Colonic mucosa (tissue), 4 donors: ENCODE measurements at places on chromosomes 12 and 14.
A peak's percentile ranks its signal among the peaks of the same experiment; 100 is the strongest.

- DNase-seq, result no peak
Observed at GRCh38 chr12:63900922-63901793, 56.7 kb downstream of the SRGAP1 start.

GRCh38 chr12:29104516-29104915 lies 44.6 kb upstream of the FAR2 start:
- DNase-seq, result no peak

DNA sequence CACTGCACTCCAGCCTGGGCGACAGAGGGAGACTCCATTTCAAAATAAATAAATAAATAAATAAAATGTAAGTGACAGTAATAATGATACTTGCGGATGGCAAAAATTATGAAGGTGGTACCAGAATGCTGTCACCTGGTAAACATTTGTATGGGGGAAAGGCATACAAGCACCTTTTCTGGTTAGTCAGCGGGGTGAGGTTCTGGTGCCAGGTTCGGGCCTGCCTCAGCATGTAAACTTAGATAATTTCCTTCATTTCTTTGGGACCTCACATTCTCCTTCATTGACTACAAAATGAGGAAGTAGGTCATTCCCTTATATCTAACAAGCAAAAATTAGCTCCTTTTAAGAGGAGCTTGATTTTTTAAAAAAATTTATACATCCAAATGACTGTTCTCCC lies 10.8 kb downstream of the VTI1B start:
- DNase-seq, result no peak

DNA sequence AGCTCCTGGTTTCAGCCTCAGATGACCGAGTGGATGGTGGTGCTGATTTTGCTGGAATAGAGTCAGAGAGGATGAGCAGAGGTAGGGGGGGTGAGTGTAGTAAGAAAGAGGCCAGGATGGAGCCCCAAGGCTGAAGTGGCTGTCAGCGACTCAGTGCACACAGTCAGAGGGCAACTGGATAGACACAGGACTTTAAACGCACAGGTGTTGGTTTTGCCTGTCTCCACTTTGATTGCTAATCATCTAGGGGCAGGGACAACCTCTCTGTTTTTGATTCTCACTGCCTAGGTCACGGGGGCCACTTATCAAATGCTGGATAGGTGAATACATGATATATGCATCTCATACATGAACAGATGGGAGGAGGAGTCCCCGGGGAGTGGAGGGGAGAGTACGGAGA lies 99.5 kb downstream of the EGLN3 start:
- no peak for DNase-seq

- peak; percentile 23 for DNase-seq
Observed at GRCh38 chr12:20624718-20625117, 70.4 kb upstream of the SLCO1C1 start.

DNA sequence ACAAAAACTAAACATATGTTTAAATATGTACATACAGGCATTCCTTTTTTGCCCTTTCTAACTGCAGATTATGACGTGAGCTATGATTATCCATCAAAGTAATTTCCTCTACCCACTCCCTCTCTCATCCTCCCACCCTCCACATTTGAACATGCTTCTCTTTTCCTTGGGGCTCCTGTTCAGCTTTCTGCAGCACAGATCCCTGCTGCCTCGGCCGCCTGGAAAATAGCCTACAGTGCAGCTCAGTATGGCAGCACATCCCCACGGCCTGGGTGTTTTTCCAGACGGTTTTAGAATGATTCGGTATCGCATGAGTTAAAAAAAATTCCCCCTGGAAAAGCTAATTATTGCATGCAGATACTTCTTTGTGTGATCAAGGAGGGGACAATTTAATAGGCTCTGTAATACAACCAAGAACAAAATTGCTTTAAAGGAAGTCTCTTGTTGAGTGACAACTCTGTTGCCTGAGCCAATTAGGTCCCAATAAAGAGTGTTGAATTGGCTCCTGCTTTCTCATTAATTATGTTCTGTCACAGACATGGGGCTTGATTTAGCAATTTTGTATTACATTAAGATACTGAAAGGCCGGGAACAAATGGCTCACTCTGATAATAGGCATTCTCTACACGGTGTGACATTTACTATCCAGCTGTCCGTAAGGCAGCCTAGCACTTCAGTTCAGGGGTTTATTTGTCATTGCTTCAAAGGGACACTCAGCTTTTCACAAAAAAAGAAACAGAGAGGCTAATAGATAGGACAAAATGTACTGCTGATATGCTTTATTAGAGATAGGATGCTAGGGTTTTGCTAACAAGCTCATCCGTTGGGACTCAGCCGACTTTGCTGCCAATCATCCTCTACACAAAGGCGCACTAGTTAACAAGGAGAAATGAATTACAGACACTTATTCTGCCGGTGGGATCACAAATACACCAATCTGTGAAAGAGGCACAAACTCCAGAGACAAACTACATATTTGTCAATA lies 285.8 kb upstream of the G2E3 start:
- DNase-seq, result no peak

- no peak for DNase-seq
Observed at GRCh38 chr14:21264025-21264801, 5.0 kb downstream of the HNRNPC start.

DNA sequence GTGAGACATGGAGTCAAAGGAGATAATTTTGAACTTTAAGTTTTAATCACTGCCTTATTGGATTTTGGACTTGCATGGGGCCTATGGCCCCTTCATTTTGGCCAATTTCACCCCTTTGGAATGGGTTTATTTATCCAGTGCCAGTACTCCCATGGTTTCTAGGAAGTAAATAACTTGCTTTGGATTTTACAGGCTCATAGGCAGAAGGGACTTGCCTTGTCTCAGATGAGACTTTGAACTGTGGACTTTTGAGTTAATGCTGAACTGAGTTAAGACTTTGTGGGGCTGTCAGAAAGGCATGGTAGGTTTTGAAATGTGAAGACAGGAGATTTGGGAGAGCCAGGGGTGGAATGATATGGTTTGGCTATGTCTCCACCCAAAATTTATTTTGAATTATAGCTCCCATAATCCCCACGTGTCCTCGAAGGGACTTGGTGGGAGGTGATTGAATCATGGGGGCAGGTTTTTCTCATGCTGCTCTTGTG lies 448.1 kb downstream of the NAV3 start:
- DNase-seq, result no peak

GRCh38 chr14:86654558-86655184 lies 1124.7 kb downstream of the FLRT2 start:
- DNase-seq, result peak; percentile 51

- DNase-seq, result no peak
Observed at GRCh38 chr14:58315606-58316005, 17.3 kb downstream of the ARID4A start.

DNA sequence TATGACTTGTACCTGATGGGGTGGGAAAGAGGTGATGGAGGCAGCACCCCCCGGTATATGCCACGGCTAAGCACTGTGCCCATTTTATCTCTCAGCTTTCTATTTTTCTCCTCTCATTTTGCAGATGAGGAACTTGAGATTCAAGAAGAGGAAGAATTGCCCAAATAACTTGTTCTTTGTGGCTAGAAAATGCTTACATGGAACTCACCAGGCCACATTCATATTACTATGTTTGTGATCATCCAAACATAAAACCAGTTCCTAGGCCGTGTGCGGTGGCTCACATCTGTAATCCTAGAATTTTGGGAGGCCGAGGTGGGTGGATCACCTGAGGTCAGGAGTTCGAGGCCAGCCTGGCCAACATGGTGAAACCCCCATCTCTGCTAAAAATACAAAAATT lies 14.5 kb upstream of the PSMD9 start:
- DNase-seq, result no peak

- no peak for DNase-seq
Observed at GRCh38 chr12:112962561-112962960, 15.8 kb upstream of the OAS2 start.

- no peak for DNase-seq
Observed at GRCh38 chr12:68814490-68815231, 6.7 kb downstream of the MDM2 start.

DNA sequence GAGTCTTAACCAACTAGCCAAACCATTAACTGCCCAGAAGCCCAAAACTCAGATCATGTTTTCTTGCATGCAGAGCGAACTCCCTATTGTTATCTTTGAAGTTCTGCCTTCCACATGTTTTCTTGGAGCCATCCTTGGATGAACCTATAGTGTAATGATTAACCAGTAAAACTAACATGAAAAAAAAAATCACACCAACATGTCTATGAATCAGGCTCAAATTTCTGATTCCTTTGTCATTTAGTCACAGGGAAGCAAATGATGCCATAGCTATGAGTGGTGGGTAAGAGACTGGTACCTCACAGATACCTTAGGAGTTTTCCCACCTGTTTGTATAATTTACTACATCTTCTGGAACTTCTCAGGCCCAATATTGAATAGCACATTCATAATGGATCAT lies 70.7 kb downstream of the PTPRO start:
- DNase-seq, result no peak

DNA sequence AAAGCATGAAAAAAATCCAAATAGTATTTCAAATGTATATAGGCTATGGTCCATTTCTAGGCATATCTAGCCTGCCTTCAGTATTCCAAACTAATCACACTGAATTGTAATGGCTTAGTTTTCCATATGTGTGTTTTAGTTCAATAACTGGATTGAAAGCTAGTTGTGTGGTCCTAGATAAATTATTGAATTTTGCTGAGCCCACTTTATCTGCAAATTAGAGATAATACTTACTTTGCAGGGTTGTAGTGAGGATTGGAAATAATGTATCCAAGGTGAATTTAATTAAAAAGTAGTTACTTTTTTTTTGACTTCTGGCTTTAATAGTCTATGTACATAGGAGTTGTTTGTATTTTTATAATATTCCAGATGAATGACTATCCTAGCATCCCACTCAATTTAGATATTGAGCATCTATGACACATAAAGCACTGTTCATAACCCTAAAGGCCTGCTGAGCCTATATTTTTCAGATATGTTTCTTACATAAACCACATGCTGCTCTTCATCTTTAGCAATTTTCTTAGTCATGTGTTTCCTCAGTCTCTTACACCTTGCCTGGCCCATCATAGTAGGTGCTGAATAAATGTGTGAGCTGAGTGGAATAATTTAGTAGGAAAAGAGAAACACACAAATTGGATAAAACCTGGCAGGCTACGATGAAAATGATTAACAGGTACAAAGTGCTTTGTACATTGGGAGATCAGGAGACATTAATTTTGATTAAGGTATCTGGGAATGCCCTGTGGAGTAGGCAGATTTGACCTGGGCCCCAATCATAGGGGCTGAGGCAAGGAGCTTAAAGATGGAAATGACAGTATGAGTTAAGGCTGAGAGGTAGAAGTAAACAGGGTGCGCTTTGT lies 1.1 kb upstream of the ATP23 start:
- no peak for DNase-seq

GRCh38 chr14:95833429-95833828 lies 43.2 kb upstream of the TUNAR start:
- DNase-seq, result no peak

- DNase-seq, result no peak
Observed at GRCh38 chr14:89479802-89480201, 62.8 kb upstream of the FOXN3 start.

GRCh38 chr12:123471374-123472068 lies 13.6 kb downstream of the SNRNP35 start:
- DNase-seq, result no peak

GRCh38 chr14:25049568-25050268 lies at the start of gene STXBP6:
TSS of gene STXBP6 (minus strand) at chr14:25050147. CDS start at chr14:24974818, 75,329 bp downstream.
- peak; percentile 76 for DNase-seq

DNA sequence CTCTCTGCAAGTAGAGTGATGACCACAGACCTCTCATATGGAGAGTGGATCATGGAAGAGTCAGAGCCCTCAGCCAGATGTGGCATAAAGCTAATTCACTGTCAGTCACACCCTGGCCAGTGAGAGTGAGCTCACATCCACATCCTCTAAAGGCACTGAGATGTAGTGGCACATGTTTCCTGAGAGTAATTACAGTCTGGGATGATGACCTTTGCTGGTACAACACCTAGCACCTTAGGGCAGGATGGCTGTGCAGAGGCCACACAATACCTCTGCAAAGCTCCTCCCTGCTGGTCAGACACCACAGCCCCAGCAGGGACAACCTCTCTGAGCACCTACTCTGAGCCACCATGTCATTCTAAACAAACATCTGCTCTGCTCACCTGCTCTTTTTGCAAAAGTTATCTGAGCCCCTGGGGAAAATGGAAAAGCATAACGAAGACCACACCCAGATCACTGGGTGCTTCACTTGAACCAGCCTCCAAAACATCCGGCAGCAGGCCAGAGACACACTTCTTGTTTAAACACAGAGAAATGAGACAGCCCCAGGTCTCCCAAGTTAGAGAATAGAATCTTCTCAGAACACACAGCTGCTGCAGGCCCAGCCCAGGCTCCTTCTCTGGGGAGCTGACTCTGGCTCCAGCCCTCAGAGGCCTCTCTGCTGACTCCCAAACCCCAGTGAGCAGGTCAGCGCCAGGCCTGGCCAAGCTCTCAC lies 30.3 kb downstream of the PITPNM2 start:
- DNase-seq, result no peak

- no peak for DNase-seq
Observed at GRCh38 chr12:13114251-13115052, 11.0 kb upstream of the GSG1 start.
